ENCODE measurements at places on chromosomes 2 and 18. TPM values are rescaled to one million over a fixed set of nuclear protein-coding genes. Genes with fewer than 3 reads are reported as not detected.

DNA sequence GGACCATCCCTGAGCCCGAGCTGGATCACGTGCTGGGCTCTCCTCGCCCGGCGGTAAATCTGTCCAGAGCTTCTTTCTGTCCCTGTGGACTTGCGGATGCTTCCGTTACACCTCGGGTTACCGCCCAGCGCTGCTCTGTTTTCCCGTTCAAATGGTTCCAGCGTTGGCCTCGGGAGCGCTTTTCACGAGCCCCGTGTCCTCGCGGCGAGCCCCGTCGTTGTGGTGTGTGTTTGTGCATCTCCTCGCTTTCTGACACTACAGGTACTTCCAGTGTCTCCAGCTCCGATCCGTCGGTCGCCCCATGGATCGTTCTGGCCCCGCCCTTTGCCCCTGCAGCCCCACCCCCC lies 77.4 kb downstream of the RTP5 start:
- peak; percentile 55 for DNase-seq

GRCh38 chr18:53534203-53534602 lies 690.3 kb downstream of the MBD2 start:
- no peak for DNase-seq

GRCh38 chr2:229133155-229133772 lies 137.8 kb downstream of the PID1 start:
- DNase-seq: no peak

- DNase-seq: no peak
Observed at GRCh38 chr2:12502759-12503158, 214.0 kb upstream of the TRIB2 start.

Gene ITGB6
- not detected for total RNA-seq

All from sigmoid colon (tissue), 7 donors.